ENCODE measurements at places on chromosomes 13 and 19. TPM values are rescaled to one million over a fixed set of nuclear protein-coding genes. Genes with fewer than 3 reads are reported as not detected.

C19orf85 gene
- not detected for total RNA-seq

SLC6A16 gene
- 0.38 TPM for total RNA-seq

GPR183 gene
- total RNA-seq = 0.19 TPM

FXYD5 gene
- total RNA-seq = 11.8 TPM

KLK4 gene
- not detected for total RNA-seq

RFX1 gene
- 1.1 TPM for total RNA-seq

CARS2 gene
- 98.9 TPM for total RNA-seq

ATXN8OS gene
- total RNA-seq = not detected

Measured in regular cardiac myocyte (primary cell).